GM12865 (cell line): ENCODE measurements at places on chromosomes 7 and 10.

DNA sequence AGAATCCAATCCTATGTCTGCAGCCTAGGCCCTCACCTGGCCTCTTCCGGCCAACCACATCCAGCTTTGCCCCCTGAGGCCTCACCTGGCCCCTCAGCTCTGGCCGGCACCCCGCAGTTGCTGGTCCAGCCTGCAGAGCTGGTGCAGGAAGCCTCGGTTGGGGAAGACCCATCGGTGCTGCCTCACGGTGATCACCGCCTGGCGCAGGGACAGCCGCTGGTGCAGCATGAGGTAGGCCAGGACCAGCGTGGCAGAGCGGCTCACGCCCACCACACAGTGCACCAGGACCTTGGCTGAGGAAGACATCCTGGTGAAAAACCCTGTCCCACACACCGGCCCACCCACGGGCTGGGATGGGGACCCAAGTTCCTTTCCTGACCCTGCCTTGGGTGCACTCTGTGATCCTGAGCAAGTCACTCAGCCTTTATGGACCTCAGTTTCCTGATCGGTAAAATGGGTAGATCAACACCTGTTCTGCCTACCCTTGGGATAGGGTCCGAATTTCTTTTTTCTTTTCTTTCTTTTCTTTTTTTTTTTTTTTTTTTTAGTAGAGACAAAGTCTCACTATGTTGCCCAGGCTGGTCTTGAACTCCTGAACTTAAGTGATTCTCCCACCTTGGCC lies 5.8 kb upstream of the SAMD8 start:
- DNase-seq: no peak

- no peak for DNase-seq
Observed at GRCh38 chr10:71998119-71998839, 34.1 kb downstream of the CHST3 start.

GRCh38 chr10:74293686-74294371 lies 142.8 kb downstream of the ADK start:
- DNase-seq: no peak

- no peak for DNase-seq
Observed at GRCh38 chr10:48404646-48405045, 98.2 kb downstream of the MAPK8 start.

GRCh38 chr10:25502453-25502852 lies 327.7 kb downstream of the GPR158 start:
- no peak for DNase-seq

- no peak for DNase-seq
Observed at GRCh38 chr7:139681812-139682135, 96.0 kb downstream of the HIPK2 start.

DNA sequence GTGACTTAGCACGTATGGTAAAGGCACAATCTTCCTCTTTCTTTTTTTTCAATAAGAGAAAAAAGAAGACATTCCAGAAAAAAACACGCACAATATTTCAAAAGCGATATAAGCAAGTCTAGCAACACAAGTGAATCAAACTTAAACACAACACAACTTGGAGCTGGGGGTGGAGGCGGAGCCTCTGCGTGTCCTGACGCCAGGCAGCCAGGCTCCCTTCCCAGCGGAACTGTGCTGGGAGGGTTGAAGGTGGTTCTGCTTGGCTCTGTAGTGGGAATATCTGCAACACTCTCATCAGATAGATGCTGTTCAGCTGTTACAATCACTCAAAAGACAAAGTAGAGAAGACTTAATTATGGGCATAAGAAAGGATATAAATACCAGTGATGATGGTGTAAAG lies 211.4 kb downstream of the WDR37 start:
- DNase-seq: no peak

GRCh38 chr10:117934477-117934876 lies 112.3 kb downstream of the RAB11FIP2 start:
- no peak for DNase-seq

DNA sequence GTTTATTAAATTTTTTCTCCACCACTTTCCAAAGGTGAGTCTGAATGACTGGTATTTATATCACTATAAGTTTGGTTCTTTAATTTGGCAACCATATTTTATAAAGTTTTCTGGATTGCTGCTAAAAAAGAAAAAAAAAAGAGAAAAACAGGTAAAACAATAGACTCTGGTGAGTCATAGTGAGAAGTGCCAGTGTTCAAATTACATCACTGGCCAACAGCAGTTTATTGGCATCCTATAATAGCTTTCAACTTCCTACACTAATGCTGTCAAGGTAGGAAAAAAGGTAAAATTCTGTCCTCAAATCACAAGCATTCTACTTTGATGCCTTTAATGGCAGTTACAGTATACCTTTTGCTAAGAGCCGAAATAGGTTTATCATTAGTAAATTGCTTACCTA lies 808.8 kb downstream of the GRM8 start:
- no peak for DNase-seq

GRCh38 chr7:43577485-43577951 lies 5.4 kb upstream of the STK17A start:
- no peak for DNase-seq

GRCh38 chr10:110423650-110424049 lies 74.1 kb upstream of the DUSP5 start:
- DNase-seq: peak; percentile 58

DNA sequence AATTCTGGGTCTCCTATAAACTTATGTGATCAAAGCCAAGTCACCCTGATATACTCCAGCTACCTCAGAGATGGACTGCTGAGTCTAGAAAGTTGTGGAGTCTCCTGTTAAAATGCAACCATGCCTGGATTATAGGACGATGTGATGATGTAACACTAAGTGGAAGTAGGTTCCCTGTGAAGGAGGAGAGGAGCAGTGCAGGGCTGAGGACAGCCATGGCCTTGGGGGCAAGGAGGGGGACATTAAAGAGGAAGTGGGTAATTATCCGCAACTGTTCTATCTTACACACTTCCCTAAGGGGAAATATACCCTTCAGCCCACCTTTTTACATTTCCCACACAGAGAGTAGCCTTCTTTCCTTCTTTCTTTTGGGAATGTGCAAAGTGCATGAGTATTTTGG lies 63.8 kb downstream of the MTPN start:
- no peak for DNase-seq

DNA sequence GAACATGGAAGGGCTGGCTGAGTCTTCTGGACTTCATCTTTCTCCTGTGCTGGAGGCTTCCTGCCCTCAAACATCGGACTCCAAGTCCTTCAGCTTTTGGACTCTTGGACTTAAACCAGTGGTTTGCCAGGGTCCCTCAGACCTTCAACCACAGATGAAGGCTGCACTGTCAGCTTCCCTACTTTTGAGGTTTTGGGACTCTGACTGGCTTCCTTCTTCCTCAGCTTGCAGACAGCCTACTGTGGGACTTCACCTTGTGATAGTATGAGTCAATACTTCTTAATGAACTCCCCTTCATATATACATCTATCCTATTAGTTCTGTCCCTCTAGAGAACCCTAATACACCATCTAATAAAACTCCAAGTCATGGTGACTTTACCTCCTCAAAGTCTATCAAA lies 4.0 kb upstream of the CLEC5A start:
- no peak for DNase-seq

DNA sequence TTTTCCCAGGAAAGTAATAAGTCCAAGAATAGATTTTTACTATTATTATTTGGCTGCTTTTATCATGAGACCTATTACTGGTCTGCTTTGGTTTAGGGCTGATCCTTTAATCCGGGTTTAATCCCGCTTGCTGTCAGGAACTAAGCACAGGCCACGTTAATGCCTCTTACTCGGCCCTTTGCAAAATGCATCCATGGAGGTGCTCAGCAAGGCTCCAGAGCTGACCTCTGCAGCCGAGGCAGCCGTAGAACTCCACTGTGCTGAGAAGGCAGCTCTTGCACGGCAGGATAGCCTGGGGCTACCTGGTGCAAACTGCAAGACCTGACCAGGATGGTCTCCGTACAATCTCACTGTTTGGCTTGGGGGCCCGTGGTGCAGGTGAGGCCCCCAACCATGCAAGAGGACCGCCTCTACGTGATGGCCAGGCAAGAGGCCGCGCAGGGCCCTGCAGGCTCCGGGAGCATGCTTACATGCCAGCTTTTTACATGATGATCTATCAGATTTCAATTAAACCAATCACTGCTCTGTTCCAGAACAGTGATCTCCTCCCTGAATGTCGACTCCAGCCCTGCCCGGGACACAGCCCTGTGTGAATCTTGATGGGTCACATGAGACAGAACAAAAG lies 10.4 kb upstream of the CALML3 start:
- no peak for DNase-seq

DNA sequence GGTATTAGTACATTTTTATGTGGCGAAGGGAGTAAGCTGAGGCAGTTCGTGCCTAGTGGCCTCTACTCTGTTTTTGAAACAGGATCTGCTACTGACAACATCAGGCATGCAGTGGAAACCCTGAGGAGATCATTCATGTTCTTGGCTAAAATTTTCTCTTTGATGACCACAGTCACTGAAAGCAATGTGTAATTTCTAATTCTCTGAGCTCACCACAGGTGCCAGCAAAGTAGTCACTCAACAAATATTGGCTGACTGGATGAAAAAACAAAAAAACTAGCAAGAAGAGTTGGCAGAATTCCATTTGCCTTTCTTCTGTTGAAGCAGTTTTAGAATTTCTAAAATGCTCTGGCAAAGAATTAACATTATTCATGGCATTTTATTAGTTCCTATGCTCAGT lies 176.5 kb upstream of the KCTD7 start:
- no peak for DNase-seq

- DNase-seq: no peak
Observed at GRCh38 chr10:105075031-105075430, 433.9 kb downstream of the SORCS3 start.

- no peak for DNase-seq
Observed at GRCh38 chr10:124022066-124022465, 71.3 kb downstream of the CHST15 start.

DNA sequence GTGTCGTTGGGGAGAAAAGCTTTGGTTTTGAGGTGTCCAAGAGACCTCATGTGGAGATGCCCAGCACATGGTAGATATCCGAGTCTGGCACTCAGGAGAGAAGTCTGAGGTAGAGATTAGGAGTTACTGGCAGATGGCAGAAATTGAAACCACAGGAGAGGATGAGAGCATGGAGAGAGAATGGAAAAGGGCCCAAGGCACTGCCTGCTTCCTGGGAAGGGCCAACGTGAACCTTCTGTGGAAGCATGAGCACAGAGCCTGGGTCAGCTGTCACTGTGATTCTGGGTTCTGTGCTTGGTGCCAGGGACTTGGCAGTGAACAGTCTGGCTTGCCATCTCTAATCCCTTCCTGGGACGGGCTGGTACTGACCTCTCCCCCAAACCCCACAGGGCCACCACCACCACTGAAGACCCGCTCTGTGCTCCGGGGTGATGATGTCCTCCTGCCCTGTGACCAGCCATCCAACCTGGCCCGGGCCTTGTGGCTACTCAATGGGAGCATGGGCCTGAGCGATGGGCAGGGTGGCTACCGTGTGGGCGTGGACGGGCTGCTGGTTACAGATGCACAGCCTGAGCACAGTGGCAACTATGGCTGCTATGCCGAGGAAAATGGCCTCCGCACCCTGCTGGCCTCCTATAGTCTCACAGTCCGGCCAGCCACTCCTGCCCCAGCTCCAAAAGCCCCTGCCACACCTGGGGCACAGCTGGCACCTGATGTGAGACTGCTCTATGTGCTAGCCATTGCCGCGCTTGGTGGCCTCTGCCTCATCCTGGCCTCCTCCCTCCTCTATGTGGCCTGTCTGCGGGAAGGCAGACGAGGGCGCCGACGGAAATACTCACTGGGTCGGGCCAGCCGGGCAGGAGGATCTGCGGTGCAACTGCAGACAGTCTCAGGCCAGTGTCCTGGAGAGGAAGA lies 4.1 kb downstream of the MRPL43 start:
- DNase-seq: no peak

DNA sequence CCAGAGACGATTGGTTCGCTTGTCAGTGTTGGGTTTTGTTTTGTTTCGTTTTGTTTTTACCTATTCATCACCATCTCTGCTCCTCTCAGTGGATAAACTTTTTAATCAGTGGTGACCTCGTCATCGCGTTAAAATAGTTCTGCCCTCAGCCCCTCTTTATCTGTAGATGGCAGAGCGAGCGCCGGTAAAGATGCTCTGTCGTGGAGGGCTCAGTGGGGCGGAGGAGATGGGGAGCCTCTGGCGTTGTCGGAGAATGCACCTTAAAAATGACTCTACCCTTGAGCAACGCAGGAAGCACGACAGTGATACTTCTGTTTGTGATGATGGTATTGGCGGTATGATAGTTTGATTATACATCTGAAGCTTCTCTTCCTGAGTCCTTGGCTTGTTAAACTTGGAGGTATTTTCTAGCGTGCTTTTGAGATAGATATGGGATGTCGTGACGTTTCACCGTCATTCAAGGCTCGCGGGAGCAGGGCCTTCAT lies 554 bp downstream of the CSGALNACT2 start:
- DNase-seq: peak; percentile 71

DNA sequence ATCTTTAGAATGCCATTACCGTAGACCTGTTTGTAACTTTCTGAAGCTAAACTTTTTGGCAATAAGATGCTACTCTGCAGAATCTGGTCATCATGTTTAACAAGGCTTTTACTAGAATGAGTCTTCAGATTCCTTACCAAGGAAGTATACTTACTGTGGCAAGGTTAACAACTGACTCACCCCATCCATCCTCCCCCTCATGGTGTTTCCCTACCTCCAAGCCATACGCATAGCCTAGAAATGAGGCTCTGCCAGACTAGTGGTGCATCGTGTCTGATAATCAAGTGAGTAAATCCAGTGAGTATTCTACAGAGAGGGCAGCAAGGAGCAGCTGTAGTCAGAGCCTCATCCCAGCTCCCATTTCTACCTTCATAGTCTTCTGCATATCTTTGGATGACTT lies 223.6 kb downstream of the IPMK start:
- DNase-seq: no peak

DNA sequence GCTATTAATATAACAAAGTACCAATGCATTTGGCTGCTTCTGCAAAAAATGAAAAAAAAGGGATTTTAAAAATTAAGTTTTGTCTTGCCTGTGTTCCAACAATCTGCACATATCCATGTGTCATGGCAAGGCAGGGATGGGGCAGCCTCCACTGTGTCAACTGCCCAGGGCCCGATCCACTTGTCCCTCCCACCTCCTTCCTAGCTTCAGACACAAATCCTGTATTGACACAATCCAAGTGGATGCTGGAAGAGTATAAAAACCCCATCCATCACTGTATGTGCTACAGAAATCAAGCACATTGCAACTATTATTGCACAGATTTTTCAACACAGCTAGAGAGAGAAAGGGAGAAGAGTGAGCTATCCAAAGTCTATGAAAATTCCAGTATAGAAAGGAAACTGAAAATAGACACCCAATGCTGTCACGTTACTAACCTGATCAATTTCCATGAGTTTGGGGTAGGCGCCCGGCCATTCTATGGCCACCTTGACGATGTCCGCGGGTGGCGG lies 106.4 kb downstream of the ELMO1 start:
- peak; percentile 38 for DNase-seq

DNA sequence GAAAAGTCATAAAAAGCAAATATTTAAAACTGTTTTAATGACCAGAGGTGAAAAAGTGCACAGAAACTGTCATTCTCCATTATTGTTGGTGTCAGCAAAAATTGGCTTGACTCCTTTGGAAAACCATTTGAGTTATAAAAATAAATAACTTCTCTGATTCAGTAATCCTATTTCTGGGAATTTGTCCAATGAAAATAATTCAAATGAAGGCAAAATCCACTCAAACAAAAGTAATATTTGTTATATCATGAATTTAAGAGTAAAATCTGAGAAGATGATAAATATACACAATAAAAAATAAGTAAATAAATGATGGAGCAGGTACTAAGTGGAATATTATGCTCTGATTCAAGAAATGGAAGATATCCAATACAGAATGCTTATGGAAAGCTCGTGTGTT lies 326.6 kb upstream of the KLF6 start:
- no peak for DNase-seq

- no peak for DNase-seq
Observed at GRCh38 chr7:44093102-44093641, 10.8 kb upstream of the POLM start.
